ENCODE measurements at places on chromosomes 7 and 10.

DNA sequence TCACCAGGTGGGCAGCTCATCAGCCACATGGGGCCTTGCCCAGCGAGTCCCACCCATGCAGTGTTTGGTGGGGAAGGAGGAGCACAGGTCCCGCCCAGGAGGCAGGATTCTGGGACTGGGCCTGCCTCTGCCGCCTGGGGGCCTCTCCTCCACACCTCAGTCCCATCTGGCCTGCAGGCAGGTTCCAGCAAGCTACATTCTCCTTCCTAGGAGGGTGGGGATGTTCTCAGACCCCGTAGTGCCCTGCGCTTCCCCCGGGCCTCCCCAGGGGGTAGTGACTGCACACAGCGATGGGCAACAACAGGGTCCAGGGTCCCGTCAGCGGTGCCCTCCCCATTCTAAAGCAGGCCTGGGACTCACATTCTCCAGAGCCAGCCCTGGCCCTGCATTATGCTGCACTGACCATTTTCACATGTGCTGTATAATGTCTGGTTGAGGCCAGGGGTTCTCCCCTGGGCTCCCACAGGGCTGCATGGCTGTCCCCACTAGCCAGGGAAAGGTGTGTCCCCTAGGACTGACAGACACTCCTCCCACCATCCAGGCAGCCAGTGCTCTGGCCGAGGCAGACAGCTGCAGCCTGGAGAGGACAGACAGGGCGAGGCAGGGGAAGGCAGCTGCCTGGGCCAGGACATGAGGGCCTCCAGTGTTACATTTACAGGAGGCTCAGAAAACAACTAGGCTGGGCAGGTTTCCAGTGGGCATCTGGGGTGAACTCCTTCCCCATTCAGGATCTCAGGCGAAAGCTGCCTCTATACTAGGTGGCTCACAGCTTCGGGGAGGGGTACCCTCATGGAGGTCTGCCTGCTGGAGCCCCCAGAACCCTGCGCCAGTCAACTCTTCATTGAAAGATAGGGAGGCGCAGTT is 9.3 kb downstream of the RASGEF1A start:
- no peak for DNase-seq

- no peak for DNase-seq
Observed at GRCh38 chr7:40599836-40600235, 465.0 kb downstream of the SUGCT start.

- DNase-seq = no peak
Observed at GRCh38 chr7:81725812-81726127, 44.1 kb downstream of the HGF start.

DNA sequence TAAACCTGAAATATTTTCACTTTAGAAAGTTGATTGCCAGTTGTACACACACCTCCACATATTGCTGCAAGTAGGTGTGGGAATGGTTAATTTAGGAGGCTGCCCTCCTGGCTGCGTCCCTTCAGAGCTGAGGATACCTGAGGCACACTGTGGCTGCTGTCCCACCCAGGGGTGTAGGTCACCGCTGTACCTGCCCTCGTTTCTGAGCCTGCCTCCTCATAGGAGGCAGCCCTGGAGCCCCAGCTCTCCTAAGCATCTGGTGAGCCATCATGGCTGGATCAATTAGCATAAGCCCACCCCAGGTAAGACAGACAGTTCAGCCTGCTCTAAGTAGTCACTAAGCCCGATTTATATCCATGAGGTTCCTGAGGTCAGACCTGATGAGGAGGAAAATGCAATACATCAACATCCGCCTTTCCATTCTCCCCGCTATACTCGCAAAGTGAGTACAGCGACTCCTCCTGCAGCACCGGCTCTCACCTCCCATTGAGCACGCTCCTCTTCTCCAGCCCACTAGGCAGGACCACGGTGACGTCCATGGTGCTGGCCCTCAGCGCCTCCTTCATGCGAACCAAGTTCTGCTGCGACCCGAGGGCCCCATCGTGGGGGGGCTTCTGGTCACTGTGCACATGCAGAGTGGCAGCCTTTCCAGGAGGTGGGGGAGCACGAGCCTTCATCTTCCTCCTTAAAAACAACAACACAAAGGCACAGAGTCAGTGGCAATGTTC is 97.2 kb downstream of the COBL start:
- no peak for DNase-seq

DNA sequence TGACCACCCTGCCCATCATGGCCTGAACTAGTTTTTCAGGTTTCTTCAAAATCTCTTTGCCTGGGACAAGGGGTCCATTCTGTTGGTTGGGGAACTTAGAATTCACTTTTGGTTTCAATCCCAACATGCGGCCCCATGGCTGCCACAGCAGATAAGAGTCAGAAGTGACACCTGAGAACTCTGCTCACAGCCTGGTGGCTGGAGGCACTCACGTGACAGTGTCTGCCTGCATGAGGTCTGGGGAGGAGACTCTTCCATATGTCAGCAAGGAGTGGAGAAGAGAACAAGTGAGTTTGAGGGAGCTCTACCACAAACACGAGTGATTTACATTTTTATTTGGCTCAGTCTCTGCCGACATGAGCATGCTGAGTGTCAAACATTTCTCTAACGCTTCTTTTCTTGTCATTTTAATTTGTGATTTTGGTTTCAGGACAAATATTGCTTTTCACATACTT is 370.4 kb downstream of the TNS3 start:
- no peak for DNase-seq

DNA sequence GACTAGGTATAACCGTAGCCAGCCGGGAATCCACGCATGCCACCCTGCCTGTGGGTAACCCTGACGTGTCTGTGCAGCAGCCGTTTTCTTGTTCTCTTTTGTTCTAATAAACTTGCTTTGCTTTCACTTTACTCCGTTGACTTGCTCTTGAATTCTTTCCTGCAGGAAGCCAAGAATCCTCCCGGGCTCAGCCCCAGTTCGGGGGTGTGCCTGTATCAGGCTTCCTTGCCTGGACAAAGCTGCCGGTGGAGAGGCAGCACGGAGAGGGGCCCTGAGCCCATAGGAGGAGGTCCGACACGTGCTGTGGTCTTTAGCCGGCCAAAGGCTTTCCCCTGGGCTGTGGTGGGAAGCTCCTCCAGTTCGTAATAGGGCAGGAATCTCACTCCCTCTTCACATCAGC is 256.5 kb upstream of the PPP2R2D start:
- DNase-seq = no peak
